Stimulated activated naive CD8-positive, alpha-beta T cell treated with anti-CD3 and anti-CD28 coated beads, Interleukin-15, amount 100 ng/mL, for 72 hours (primary cell): ENCODE measurements at places on chromosomes 16 and 17.

DNA sequence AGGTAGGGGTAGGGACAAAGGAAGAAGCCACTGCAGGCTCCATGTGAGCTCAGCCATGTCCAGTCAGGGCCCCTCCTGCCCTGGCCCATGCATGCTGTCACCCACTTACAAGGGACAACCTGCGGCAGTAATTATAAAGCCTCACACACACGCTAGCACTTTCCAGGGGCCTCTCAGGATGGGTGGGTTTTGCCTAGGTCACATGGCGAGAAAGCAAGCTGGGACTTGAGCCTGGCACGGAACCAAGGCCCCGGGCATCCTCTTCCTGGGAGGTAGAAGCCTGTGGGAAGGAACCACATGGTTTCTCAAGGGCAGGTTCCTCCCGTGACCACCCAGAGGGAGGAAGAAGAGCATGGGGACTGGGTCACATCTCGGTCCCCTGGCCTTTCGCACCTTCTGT, 7.0 kb downstream of the ZNF319 start:
- no peak for DNase-seq

DNA sequence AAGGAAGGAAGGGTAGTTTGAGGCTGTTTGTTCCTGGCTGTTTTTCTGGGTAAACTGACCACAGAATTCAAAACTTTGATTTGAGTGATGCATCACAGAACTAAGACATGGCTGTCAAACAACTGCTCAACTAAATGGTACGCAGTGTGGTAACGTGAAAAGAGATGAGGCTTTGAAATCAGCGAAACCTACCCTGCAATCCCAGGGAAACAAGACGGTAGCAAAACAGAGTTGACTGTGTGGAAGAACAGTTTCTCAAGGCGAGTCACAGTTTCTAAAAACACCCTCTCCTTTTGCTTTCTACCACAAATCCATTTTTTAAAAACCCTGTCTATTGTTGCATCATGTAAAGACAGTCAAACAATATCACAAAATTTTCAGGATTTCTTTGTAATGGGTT, 156.0 kb upstream of the MAF start:
- no peak for DNase-seq

GRCh38 chr17:50316016-50316587, 29.8 kb upstream of the XYLT2 start:
- DNase-seq, result no peak

DNA sequence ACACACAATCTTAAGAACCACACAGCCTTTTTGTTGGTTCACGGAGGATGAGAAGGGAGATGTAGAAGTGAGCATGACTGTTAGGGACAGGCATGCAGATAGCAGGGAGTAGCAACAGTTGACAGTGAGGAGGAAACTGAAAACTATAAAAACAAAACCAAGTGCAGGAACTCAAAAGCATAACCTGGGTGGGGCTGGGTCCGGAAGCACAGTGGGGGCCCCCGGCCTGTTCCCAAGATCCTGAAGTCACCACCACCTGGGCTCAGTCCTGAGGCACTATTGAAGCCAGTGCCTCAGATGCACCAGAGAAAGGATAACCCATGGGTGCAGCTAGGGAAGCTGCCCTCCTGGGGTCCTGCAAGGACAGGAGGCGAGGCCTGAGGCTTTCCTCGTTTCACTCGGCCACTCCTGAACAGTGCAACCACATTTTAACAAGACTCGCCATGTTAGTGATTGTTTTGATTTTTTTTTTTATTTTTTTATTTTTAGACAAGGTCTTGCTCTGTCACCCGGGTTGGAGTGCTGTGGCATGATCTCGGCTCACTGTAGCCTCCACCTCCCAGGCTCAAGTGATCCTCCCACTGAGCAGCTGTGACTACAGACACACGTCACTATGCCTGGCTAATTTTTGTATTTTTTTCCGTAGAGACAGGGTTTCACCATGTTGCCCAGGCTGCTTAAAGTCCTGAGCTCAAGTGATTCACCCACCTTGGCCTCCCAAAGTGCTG, 27.7 kb upstream of the CBX4 start:
- DNase-seq, result no peak

- DNase-seq, result no peak
Measured at GRCh38 chr16:80019395-80019794, 418.9 kb upstream of the MAF start.

GRCh38 chr16:48498769-48499631, 111.0 kb downstream of the N4BP1 start:
- DNase-seq, result no peak
